ENCODE measurements at places on chromosomes 11 and 22.

DNA sequence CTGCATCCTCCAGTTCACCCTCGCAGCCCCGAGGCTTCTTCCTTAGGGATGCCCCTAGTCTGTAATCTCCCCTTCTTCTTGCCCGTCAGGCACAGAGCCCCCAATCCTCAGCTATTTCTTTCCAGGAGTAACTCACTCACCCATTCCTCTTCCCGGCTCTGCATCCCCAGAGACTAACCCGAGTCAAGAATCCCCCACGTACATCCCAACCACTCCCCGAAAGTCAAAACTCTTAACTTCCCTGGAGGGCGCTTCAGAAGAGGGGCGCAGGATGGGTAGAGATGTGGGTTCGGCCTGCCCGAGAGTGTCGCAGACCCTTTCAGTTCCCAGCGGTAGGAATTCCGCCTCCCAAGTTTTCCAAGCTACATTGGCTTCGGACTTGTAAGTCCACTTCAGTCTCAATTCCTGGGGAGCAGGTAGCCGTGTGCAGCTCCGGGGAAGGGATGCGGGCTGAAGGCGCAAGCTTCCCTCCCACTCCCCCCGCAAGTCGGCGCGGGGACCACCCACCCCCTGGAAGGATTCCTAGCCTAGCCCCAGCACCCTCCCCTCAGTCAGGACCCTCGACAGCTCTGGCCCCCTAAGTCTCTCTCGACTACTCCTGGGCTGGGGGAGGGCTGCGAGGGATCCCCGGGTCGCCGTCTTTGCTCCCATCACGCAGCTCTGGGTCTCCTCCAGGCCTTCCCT, 871 bp downstream of the BDNF start:
- no peak for DNase-seq

DNA sequence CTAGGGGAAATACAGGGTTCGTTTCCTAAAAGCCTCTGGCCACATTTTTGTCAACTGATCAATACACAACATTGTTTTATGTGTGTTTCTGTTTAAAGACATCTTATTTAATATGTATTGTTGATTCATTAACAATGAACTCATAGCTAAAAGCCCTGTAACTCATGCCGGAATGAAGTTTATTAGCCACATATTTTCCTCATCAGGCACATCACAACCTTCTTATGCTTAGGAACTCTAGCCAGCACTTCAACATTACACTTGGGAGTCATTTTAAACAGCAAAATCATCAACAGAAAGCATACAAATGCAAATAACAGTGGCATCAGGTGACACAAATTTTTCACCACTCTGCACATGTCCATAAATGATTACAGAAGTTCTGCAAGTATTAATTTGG, 15.1 kb upstream of the BLID start:
- no peak for DNase-seq

DNA sequence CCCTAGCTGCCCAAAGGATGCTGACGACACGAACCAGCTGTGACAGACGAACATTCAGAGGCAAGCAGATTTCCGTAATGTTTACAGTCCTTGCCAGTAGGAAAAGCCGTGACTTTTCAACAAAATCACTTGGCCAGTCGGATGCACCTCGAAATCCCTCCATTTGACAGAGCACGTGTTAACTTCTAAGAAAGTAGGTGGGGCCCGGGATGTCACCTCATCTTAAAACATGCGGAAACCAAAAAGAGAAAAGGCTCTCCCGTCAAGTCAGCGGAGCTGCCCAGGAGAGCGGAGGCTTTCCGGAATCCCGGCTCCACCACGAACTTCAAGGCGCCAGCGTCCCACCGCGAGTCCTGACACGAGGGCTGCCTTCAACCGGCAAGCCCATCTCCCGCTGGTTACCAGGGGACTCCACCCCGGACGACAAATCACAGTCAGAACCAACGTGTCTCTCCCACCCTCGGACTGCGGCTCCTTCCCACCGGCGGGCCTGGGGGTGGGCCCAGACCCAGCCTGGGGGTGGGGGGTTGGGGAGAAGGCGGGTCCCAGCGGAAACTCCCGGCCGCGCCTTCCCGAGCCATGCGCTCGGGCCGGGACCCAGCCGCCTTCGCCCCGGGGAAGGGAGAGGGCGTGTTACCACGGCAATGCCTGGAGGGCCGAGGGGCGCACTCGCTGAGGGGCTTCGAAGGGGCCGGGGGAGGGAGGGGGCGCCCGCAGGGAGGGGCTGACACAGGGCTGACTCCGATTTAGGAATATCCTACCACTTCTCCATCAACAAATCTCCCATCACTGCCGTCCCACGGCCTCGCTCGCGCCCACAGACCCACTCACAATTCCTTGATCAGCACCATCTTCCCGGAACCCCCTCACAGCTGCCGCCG, 475 bp downstream of the PITPNB start:
- DNase-seq = peak; percentile 6

DNA sequence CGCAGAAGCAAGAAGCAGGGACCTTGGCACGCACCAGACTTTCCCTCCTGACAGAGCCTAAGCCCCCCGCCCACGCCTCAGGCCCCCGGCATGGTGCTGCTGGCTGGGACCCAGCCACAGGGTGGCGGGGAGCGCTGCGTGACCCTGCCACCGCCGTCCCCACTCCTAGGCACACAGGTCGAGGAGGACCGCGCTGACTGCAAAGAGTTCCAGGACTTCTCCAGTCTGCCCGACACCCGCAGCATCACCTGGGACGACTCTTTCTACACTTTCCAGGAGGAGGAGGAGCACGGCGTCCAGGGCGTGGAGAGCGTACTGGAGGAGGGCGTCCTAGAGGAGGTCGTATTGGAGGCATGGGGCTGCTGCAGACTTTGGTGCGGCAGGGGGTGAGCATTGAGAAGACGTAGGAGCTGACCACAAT, 103.7 kb downstream of the TRIM51G start:
- DNase-seq = no peak

All from NCI-H226 (cell line).